ENCODE measurements at places on chromosomes 3 and 15.

DNA sequence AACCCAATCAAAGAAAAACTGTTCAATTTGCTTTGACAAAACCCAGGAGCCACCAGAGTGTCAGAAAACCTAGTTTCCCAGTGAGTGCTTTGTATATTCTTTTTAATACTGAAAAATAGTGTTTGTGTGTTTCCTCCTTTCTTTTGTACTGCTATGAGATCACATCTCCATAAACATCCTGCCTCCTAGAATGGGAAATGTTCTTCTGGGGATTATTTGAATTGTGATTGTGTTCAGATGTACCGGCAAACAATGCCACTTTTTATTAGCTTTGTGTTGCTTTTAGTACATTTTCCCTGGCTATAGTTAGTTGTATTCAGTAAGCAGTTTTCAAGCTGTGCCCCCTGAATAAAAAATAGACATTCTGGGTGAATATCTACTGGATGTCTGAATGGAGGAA lies 148.0 kb upstream of the NR2E3 start:
- no peak for ATAC-seq

DNA sequence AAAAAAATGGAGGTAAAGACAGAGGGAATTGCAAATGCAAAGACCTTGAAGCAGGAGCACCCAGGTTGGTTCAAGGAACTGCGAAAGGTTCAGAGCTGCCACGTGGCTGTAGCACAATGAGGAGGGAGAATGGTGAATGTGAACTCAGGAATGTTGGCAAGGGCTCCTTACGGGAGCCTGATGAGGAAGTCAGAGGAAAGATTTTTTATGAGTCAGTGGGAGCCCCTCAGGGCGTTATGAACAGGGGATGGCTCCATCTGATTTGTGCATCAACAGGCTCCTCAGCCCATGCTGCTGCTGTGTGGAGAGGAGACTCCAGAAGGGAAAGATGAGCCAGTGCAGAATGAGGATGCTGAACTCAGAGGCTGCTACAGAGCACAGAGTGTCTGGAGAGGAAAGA lies 194.4 kb downstream of the ARRDC4 start:
- ATAC-seq: peak; percentile 74

GRCh38 chr15:70339571-70340493 lies 242.1 kb upstream of the TLE3 start:
- no peak for ATAC-seq

- no peak for ATAC-seq
Measured at GRCh38 chr3:126017362-126017761, 48.4 kb downstream of the ROPN1B start.

- no peak for ATAC-seq
Measured at GRCh38 chr15:77528290-77528967, 104.3 kb downstream of the LINGO1 start.

DNA sequence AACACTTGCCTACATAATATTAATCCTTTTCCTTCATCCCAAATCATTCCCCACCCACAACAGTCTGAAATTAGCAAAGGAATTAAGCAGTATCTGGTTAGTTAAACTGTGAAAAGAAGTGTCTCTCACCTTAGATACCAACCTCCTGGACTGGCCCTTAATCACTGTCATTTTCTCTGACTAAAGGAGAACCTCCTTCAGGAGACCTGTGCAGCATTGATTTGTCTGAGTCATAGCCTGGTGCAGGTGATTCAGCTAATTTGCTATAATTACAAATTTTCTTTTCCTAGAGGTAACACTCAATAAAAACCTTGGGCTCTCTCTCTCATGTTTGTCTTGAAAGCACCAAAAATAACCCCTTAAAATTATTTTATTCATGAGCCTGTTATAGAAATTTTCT lies 279.8 kb upstream of the SEMA6D start:
- ATAC-seq: no peak

GRCh38 chr3:147799601-147800000 lies 390.4 kb downstream of the ZIC1 start:
- ATAC-seq: no peak

DNA sequence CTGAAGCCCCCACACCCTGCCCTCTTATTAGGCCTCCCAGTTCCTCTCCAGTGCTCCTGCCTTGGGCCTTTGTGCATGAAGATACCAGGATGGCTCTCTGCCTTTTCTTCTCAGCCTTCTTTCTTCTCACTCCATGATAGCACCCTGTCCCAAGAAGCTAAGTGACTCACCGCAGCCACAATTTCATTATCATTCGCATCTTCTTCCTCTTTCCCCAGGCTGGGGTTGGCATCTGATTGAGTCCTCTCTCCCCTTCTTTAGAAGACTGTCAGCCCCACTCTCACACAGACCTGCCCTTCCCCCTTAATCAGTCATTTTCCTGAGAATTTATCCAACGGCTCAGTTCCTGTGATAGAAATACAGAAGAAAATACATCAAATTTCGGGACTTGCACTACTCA lies 102.0 kb downstream of the STAC start:
- no peak for ATAC-seq

- no peak for ATAC-seq
Measured at GRCh38 chr3:124787476-124788195, 57.4 kb downstream of the UMPS start.

DNA sequence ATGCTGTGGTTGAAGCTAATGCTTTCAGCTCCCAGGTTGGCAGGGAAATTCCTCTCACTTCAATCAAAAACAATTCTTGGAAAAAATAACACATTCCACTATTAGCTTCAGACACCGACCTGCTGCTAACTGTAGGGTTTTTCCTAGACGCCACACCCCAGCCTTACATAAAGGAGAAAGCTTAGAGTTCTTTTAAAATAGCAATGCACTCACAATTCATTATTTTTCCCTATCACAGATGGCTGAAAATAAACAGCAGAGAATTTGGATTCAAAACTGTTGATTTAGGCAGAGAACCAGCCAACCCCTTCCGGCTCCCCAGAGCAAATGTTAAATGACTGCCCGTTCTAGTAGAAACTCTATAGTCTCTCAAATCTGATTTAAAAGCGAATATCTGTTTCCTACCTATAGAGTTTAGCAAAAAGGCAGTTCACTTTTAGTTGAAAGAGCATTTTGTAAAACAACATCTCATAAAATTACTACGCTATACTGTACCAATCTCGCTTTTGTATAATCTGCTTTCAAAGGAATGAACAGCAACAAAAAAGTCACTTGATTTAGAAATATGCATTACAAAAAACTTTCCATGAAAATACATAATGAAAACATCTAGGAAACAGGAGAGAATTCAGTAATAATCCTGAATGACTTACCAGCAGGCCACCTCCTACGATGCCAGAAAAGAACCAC lies 586 bp downstream of the TM4SF1 start:
- ATAC-seq: no peak

- no peak for ATAC-seq
Measured at GRCh38 chr3:142272200-142272891, 47.0 kb upstream of the GK5 start.

DNA sequence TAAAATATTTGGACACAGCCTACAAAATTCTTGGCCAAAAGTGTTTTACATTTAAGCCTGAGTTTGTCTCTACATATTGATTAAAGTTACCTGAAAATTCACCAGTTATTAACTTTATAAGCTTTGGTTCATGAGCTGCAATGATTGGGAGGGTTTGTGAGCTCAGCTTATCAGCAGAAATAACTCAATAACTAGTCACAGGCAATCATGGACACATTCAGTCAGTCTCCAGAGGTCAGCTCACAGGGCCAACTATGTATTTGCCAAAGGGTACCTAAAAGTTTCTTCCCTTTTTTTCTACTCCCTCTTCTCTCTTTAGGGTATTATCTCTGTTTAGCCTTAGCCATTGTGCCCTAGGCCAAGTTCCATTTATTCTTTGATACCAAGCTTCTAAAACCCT lies 145.9 kb downstream of the ZPLD1 start:
- ATAC-seq: no peak

DNA sequence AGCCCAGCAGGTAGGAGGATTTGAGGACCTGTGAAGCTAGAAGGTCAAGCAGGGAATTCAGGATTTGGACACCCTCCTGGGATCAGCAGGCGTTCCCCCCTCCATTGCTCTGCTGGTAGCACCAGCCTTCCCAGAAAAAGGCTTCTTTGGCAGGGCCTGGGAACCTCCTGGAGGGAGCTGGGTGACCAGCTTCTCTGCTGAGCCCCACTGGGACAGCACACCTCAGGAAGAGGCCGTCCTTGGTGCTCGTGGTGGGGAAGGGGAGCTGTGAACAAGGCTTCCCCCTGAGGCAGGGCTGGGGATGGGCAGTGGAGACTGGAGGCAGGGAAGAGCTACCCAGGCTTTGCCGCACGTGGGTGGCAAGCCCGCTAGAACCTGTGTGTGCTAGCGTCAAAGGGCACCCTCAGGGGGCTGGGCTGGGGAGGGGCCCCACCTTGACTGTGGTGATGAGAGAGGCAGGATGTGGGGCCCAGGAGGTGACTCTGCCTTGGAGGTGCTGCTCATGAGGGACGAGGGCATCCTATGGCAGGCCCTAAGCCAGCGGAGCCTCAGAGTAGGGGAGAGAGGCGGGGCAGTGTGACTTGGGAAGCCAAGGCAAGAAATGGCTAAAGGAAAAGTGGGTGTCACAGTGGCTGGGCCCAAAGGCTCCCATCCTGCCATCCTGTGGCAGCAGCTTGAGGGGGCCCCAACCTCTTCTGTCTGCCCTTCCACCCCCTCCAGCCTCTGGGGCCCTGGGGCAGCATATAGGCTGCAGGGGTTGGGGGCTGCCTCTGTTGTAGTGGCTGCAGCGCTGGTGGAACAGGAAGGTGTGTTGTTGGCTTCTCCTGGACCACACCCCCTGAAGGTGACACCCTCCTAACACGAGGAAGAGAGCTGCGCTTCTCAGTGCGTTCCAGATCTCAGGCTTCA lies 20.7 kb downstream of the KLF13 start:
- ATAC-seq: no peak

DNA sequence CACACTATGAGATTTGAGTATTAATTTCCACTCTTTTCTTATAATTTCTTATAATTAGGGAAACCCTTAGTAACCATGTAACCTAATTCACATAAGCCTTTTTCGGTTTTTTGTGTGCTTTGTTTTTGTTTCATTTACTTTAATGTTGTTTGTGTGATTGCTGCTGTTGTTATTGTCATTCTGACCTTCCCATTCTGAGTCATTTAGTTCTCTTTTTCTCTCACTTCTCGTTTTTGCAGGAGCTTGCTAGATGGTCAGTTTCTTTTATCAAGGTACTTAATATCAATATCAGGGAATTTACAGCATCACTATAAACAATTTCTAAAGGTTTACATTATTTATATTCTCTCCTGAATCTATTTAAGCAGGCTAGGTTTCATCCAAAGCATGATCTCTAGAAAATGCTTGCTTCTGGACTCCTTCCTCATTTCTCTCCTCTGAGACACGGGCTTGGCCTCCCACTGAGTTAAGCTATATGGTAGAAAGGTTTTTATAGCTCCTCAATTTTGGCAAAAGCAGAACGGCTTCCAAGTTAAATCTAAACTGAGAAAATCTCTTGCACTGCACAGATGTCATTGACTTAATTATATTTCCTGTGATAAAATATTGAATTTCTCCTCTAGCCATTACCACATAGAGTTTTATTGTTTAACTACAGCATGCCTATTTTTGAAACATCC lies 534.2 kb downstream of the NSUN3 start:
- no peak for ATAC-seq

DNA sequence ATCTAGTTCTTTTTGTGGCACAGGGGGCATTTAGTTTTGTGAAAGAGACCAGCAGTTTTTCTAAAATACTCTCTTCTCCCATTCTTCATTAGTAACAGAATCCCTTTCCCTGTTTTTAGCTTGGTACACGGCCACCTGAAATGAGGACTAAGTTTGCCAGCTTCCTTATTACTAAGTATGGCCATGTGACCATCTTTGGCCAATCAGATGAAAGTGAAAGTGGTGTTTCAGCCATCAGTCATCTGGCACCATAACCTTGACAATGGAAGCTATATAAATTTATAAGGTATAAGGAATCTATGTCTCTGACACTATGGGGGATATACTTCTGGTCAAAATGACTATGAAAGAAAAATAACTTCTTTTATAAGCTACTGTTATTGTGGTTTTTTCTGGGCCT lies 570.4 kb downstream of the AGBL1 start:
- peak; percentile 41 for ATAC-seq

GRCh38 chr3:10106919-10107318 lies 1.1 kb downstream of the FANCD2OS start:
- ATAC-seq: no peak
